ENCODE measurements at places on chromosomes 1 and 21. TPM values are rescaled to one million over a fixed set of nuclear protein-coding genes. Genes with fewer than 3 reads are reported as not detected.

LIN28A gene
- total RNA-seq: not detected

PROK1 gene
- total RNA-seq: not detected

TPTE gene
- 0.43 TPM for total RNA-seq

LRIF1 gene
- total RNA-seq: 12.9 TPM

RHEX gene
- not detected for total RNA-seq

GRIK3 gene
- not detected for total RNA-seq

TNFSF4 gene
- total RNA-seq: 127 TPM

NBPF20 gene
- 2.6 TPM for total RNA-seq

All from fibroblast of villous mesenchyme (primary cell).